ENCODE measurements at places on chromosomes 2 and 18. TPM values are rescaled to one million over a fixed set of nuclear protein-coding genes. Genes with fewer than 3 reads are reported as not detected.

Gene CPSF3
- total RNA-seq = 60.9 TPM

Gene DLGAP1
- total RNA-seq = 0.34 TPM

Gene SULT1C2
- under 0.01 TPM for total RNA-seq

Gene SIX3
- not detected for total RNA-seq

Gene SIX2
- under 0.01 TPM for total RNA-seq

Gene TCF23
- not detected for total RNA-seq

Gene SLC30A3
- total RNA-seq = 0.34 TPM
